Astrocyte of the spinal cord (primary cell): ENCODE measurements at places on chromosomes 4 and X.

DNA sequence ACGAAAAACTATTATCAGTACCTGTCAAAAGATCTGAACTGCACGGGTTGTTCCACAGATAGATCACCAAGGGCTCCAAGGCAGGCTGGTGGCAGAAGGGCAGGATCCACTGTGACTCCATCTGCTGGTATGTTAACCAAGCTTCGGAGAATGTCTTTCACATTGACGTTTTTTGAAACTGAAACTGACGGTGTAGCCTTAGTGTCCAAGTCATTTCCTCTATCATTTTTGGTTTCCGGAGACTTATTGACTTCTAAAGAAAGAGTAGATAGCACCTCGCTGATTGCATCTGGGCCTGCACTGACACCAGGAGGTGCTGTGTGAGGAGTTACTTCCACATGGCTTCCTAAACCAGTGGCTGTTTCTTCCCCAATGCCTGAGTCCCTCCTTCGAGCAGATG is 186.9 kb downstream of the LRBA start:
- DNase-seq, result no peak

GRCh38 chr4:145679520-145679919 is 426 bp upstream of the C4orf51 start:
- peak; percentile 93 for DNase-seq

- no peak for DNase-seq
Measured at GRCh38 chr4:177147668-177148067, 162.0 kb upstream of the NEIL3 start.

DNA sequence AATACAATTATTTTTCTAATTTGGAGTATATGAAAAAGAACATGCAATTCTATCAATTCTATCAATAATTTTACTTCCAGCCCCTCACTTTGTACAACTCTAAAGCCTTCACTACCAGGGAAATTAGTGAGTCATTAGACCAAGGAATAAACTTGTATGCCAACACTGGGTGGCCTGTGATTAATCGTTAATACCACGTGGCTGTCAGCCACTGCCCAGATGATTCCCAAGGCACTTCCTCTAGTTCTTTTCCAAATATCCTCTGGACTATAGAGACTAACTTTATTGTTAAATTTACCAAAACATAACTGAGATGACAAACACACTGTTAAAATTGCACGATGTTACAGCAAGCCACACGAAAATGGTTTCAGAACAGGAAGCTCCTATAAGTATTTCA is 45.7 kb downstream of the MID1 start:
- no peak for DNase-seq

- no peak for DNase-seq
Measured at GRCh38 chrX:43581888-43582539, 74.1 kb upstream of the MAOA start.

- no peak for DNase-seq
Measured at GRCh38 chr4:158811216-158811540, 42.4 kb downstream of the FNIP2 start.

- DNase-seq, result no peak
Measured at GRCh38 chr4:2795300-2795892, 2.5 kb downstream of the SH3BP2 start.

DNA sequence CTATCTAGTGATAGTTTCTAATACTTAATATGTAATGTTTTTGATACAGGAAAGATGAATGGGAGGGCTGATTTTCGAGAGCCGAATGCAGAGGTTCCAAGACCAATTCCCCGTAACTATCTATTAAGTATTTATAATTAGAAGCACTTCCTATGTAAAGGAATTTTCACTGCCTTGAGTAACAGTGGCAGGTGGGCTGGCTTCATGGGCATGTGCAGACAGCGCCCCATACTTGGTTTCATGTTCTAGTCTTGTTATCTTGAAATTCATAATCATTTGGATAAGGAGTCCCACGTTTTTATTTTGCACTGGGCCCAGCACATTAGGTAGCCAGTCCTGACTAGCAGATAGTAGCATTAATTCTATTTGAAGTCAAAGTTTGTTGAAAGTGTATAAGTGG is 1.7 kb downstream of the OCIAD1 start:
- no peak for DNase-seq

GRCh38 chr4:25760048-25760447 is 102.7 kb downstream of the SEL1L3 start:
- no peak for DNase-seq

GRCh38 chr4:41339812-41340809 is 83.4 kb downstream of the UCHL1 start:
- DNase-seq, result peak; percentile 54

GRCh38 chr4:38045289-38045988 is 85.2 kb downstream of the PTTG2 start:
- DNase-seq, result no peak

- DNase-seq, result no peak
Measured at GRCh38 chr4:142406917-142407501, 439.1 kb downstream of the INPP4B start.

- DNase-seq, result no peak
Measured at GRCh38 chr4:189215574-189215973, 725.1 kb upstream of the FRG1 start.

GRCh38 chr4:111435986-111436744 is 709.1 kb upstream of the FAM241A start:
- DNase-seq, result no peak

GRCh38 chr4:51830156-51830720 is 12.7 kb upstream of the DCUN1D4 start:
- DNase-seq, result no peak

- DNase-seq, result peak; percentile 60
Measured at GRCh38 chr4:10085828-10086505, 30.6 kb downstream of the WDR1 start.
